ENCODE measurements at places on chromosomes 2 and 18.

DNA sequence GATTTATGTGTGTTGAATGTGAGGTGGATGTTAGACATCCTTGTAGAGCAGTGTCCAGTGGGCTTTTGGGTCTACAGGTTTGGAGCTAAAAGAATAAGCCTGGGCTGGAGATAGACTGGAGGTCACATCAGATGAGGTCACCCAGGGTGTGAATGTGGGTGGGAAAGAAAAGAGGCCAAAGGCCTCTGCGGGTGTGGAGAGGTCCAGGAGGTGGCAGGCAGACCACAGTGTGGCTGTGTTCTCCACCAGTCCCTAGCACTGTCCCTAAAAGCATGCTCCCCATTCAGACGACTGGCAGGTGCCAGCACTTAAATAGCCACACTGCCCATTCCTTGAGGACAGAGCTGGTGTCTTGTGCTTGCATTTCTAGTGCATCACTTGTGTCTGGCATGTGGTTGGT, 4.1 kb downstream of the ATG4B start:
- DNase-seq = no peak

- DNase-seq = no peak
Measured at GRCh38 chr18:74534981-74535649, 815 bp downstream of the CNDP1 start.

- peak; percentile 34 for DNase-seq
Measured at GRCh38 chr2:113136828-113137775, 9.7 kb downstream of the IL1RN start.

GRCh38 chr18:7369006-7369405, 138.1 kb downstream of the LRRC30 start:
- no peak for DNase-seq

DNA sequence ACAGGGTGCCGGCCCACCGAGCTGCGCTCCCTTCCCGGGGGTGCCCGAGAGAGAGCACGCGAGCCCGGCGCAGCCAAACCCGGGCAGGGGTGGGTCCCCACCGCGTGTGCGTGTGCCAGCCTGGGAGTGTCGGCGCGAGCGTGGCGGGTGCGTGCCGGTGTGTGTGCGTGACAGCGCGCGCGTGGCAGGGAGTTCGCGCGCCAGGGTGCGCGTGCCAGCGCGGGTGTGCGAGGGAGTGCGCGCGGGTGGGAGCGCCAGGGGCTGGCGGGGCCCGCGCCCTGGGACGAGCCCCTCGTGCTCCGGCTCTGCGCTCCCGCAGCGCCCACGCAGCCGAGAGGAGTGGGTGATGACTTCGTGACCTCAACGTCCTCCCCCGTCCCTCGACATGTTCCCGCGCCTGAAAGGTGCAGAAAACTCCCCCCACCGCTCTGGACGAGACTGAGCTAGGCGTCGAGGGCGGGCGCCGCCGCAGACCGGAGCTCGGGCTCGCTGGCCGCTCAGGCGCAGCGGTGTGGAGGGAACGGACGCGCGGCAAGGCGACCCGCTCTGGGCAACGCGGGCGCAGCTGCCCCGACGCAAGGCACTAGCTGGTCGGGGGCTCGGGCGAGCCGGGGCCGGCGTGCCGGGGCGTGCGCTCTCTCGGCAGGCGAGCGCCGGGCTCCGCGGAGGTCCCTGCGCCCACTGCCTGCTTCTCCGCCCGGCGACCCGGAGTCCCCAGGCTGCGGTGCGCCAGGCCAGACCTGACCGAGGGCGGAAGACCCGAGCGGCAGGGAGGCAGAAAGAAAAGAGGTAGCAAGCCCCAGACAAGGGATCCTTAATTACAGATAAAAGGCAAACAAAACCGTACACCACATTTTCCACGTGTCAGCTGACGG, 582.8 kb downstream of the ZEB2 start:
- DNase-seq = peak; percentile 13

DNA sequence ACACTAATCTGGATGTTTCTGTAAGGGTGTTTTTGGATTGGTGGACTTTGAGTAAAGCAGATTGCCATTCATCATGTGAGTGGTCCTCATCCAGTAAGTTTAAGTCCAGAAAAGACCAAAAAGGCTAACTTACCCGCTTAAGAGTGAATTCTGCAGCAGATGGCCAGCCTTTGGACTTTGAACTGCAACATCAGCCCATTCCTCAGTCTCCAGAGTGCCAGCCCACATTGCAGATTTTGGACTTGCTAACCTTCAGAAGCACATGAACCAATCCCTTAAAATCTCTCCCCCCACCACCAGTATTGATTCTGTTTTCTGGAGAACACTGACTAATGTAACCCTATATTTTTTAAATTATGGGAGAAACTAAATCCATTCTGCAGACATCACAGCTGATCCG, 30.0 kb upstream of the SPATS2L start:
- no peak for DNase-seq

- no peak for DNase-seq
Measured at GRCh38 chr2:88095022-88095421, 27.4 kb downstream of the SMYD1 start.

DNA sequence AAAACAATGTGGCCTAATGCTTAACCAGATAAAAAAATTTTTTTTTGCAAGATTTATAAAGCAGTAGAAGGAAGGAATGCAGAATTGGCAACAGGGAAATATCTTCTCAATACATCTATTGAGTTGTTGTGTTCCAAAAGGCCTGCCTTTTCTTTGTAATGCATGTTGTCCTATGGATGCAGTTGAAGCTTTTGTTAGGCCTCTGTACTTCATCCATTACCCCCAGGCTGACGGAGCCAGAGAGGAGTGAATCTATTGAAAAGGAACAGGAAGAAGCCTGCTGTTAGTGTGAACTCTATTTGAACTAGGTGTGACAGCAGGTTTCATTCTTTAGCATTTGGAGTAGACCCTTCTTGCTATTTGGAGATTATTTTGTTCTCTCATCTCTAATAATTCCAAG, 56.5 kb downstream of the MTX2 start:
- DNase-seq = no peak

GRCh38 chr2:134348239-134348638, 94.4 kb downstream of the MGAT5 start:
- no peak for DNase-seq

GRCh38 chr18:32848826-32849225, 76.0 kb upstream of the KLHL14 start:
- DNase-seq = no peak
